T-cell (primary cell): ENCODE measurements at places on chromosomes 3 and 15. TPM values are rescaled to one million over a fixed set of nuclear protein-coding genes. Genes with fewer than 3 reads are reported as not detected.

GRCh38 chr15:52262364-52262763 is 33.2 kb downstream of the MYO5C start:
- no peaks in the 10 kb centered on the region for H3K27me3 ChIP-seq
- H3K4me1 ChIP-seq: peaks cover 38% of the 10 kb centered on the region
- H3K27ac ChIP-seq: peak overlapping the region; percentile 70
- no peak overlapping the region for H3K4me3 ChIP-seq
- H3K36me3 ChIP-seq: no peaks in the 10 kb centered on the region
- DNase-seq: no peak

GRCh38 chr15:55909036-55909811 is 84.2 kb downstream of the NEDD4 start:
- H3K36me3 ChIP-seq: no peaks in the 10 kb centered on the region
- no peaks in the 10 kb centered on the region for H3K27me3 ChIP-seq
- no peak for DNase-seq
- no peak overlapping the region for H3K4me3 ChIP-seq

DNA sequence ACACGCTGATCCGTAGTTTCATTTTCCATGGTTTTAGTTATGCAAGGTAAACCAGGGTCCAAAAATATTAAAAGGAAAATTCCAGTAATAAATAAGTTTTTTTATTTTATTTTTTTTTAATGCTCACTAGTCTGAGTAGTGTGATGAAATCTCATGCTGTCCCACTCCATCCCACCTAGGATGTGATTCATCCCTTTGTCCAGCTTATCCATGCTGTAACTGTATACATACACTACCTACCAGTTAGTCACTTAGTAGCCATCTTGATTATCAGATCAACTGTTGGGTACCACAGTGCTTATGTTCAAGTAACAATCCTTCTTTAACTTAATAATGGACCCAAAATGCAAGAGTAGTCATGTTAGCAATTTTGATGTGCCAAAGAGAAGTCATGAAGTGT is 75.2 kb downstream of the ESYT3 start:
- H3K27ac ChIP-seq: no peak overlapping the region
- no peaks in the 10 kb centered on the region for H3K36me3 ChIP-seq
- no peaks in the 10 kb centered on the region for H3K27me3 ChIP-seq
- no peak for DNase-seq
- H3K4me1 ChIP-seq: no peaks in the 10 kb centered on the region

DNA sequence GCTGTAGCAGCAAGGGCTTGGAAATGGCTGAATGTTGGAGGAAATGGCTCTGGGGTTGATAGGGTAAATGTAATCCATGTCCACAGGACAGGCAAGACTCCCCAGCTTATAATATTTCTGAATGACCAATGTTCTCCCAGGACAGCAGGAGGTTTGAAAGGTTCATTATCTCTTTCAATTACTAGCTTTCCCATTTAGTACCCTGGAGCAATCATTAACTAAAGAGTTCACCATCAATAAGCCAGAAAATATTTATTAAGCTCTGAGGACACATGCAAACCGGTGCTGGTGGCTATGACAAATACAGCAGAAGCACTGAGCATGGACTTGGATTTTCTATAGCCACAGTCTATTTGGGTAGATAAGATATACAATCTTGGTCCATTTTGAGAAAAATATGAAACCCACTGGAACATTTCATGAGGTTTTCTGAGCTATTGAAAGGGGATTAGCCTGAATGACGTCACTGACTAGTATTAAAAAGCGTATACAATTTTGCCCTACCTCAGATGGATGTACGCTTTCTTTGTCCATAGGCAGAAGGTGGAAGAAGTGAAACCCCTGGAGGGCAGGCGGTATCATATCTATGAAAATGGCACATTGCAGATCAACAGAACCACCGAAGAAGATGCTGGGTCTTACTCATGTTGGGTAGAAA is 166.2 kb downstream of the CHL1 start:
- no peaks in the 10 kb centered on the region for H3K4me1 ChIP-seq
- no peak overlapping the region for H3K27ac ChIP-seq
- DNase-seq: no peak
- no peaks in the 10 kb centered on the region for H3K27me3 ChIP-seq
- H3K4me3 ChIP-seq: no peak overlapping the region

DNA sequence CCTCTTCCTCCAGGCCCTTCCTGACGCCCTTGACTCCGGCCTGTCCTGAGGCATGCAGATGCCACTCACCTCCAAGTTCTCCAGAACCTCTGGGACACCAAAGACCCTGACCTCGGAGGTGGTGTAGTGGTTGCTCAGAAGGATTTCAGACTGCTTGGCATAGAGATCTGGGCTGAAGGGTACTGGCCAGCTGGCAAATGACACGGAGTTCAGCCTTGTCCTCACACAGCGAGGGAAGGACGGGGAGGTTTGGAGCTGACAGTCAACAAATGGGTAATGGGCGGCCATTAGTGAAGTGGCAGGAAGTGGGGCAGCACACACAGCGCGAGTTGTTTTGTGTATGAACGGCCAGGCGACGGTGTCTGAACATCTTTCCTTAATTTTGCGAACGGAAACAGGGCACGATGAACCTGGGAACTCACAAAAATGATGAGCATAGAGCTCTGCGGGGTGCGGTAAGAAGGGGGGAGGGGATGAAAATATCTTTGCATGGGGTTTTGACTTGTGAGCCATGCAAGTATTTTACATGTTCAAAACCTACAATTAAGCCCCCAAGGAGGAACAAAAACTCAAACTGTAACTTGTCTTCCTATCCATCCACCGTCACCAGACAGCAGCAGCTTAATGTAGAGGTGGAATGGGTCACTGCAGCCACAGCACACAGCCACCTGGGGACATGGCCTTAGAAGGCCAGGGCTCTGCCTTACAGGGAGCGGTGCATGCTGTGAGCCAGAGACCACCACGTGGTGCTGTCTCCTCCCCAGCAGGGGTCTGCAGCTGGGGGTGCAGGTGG is 43.6 kb upstream of the RPL32 start:
- H3K4me1 ChIP-seq: peaks cover 5% of the 10 kb centered on the region
- no peaks in the 10 kb centered on the region for H3K27me3 ChIP-seq
- H3K4me3 ChIP-seq: no peak overlapping the region
- DNase-seq: no peak

Gene EMC7
- 33.0 TPM for total RNA-seq

Gene CCR4
- total RNA-seq: 51.7 TPM

Gene GPR149
- not detected for total RNA-seq
